Muscle of leg (tissue), 16 donors: ENCODE measurements at places on chromosomes 6 and 20. TPM values are rescaled to one million over a fixed set of nuclear protein-coding genes. Genes with fewer than 3 reads are reported as not detected.

Gene KAT14
- 15.6 TPM for total RNA-seq

Gene NFKBIE
- total RNA-seq, result 4.5 TPM

Gene TXLNB
- total RNA-seq, result 94.8 TPM

Gene FOXC1
- total RNA-seq, result 1.2 TPM

Gene HLA-DMB
- 5.6 TPM for total RNA-seq

Gene SH3BGRL2
- 8.5 TPM for total RNA-seq
